ENCODE measurements at places on chromosomes 2 and 18. TPM values are rescaled to one million over a fixed set of nuclear protein-coding genes. Genes with fewer than 3 reads are reported as not detected.

GKN1 gene
- not detected for total RNA-seq

DPP10 gene
- 0.74 TPM for total RNA-seq

SH3RF3 gene
- total RNA-seq = 3.4 TPM

COL4A4 gene
- 0.28 TPM for total RNA-seq

POTEI gene
- not detected for total RNA-seq

SLC9A2 gene
- not detected for total RNA-seq

IL36A gene
- total RNA-seq = not detected

DES gene
- total RNA-seq = 5.3 TPM

TUBA3E gene
- 0.09 TPM for total RNA-seq

MBOAT2 gene
- 65.9 TPM for total RNA-seq

UGT1A4 gene
- not detected for total RNA-seq

FAM228A gene
- under 0.01 TPM for total RNA-seq

SOCS6 gene
- 43.4 TPM for total RNA-seq

UGT1A10 gene
- total RNA-seq = not detected

ANKRD62 gene
- not detected for total RNA-seq

ATP5MC3 gene
- total RNA-seq = 82.3 TPM

INHBB gene
- not detected for total RNA-seq

UBE2E3 gene
- total RNA-seq = 32.1 TPM

MC4R gene
- total RNA-seq = not detected

FEV gene
- total RNA-seq = not detected

EPAS1 gene
- 58.2 TPM for total RNA-seq

TUBA4B gene
- total RNA-seq = not detected

MAL gene
- not detected for total RNA-seq

RPRM gene
- total RNA-seq = not detected

NETO1 gene
- total RNA-seq = 0.74 TPM

ITGA4 gene
- 151 TPM for total RNA-seq

TXNDC2 gene
- not detected for total RNA-seq

DNER gene
- 0.30 TPM for total RNA-seq

CCDC85A gene
- total RNA-seq = 12.4 TPM

POTEJ gene
- total RNA-seq = not detected

ARHGEF4 gene
- total RNA-seq = 7.4 TPM

CERKL gene
- not detected for total RNA-seq

Measured in smooth muscle cell of the umbilical artery (primary cell).